Activated T-helper 1 cell treated with anti-CD3 and anti-CD28 coated beads, Interleukin-2, amount 50 U/mL, for 16 hours (primary cell): ENCODE measurements at places on chromosomes 3 and 15.

- DNase-seq: no peak
Observed at GRCh38 chr3:13229273-13229949, 156.2 kb upstream of the IQSEC1 start.

GRCh38 chr3:121477589-121477988, 68.2 kb downstream of the POLQ start:
- DNase-seq: no peak

GRCh38 chr3:12454076-12454815, 30.0 kb upstream of the TSEN2 start:
- DNase-seq: no peak

DNA sequence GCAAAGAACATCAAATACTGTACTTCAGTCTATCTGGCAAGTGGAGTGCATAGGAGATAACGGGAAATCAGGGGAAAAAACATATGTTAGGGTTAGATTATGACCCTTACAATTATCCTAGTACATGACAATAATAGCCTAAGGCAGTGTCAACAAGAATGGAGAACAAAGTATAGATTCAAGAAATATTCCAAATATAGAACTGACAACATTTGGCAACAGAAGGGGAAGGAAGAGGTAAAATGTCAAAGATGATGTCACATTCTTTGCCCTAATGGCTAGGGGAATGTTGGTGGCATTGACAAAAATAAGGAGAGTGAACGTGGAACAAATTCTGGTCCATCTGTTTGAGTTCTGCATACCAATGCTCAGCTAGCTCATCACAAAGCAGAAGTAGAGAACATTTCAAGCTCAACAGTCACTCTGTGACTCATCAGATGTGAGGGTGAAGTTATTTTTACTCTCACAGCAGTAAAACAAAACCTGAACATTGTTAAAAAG, 15.5 kb upstream of the ATP8B4 start:
- DNase-seq: no peak

DNA sequence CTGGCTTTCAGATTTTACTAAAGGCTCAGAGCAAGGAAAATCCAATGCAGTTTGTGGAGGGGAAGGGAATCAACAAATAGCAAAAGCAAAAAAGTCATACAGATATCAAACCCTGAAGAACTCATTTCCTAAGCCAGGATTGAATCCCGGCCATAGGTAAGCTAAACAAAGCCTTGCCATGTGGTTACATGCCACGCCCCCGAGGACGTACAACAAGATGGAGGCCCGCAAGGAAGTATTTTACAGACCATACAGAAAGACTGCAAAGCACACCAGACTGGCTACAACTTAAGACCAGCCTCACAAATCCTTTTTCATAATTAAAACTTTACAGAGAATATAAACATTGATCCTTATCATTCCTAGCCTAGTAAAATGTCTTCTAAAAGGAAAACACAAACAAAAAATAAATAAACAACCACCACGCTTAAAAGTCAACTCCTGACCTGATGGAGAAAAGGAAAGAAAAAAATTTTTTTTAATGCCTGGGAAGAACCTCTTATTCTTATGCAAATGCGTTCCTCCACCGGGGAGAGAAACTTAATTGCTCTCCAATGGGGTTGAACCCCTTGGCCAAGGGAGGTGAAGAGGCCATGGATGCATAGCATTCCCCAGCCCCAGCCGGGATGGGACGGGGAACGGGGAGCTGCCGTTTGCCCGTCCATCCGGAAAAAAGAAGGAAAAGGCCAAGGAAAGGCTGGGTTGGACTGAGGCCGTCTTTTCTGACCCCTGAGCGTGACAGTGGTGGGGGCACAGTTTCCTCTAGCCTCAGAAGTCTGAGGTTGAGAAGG, 39.3 kb downstream of the IL1RAP start:
- DNase-seq: no peak
